ENCODE measurements at places on chromosomes 7 and 10.

DNA sequence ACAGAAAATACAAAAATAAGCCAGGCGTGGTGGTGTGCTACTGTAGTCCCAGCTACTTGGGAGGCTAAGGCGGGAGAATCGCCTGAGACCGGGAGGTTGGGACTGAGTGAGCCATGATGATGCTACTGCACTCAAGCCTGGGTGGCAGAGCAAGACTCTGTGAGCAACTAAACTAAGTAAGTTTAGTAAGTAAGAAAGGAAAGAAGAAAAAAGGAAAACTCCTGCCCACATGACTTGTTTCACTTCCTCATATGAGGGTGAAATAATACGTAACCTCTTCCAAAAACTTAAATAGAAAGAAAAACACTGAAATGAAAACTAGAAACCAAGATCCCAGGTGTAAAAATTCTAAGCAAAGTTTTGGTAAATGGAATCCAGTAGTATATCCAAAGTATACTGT lies 79.6 kb downstream of the LARP4B start:
- no peak for DNase-seq

DNA sequence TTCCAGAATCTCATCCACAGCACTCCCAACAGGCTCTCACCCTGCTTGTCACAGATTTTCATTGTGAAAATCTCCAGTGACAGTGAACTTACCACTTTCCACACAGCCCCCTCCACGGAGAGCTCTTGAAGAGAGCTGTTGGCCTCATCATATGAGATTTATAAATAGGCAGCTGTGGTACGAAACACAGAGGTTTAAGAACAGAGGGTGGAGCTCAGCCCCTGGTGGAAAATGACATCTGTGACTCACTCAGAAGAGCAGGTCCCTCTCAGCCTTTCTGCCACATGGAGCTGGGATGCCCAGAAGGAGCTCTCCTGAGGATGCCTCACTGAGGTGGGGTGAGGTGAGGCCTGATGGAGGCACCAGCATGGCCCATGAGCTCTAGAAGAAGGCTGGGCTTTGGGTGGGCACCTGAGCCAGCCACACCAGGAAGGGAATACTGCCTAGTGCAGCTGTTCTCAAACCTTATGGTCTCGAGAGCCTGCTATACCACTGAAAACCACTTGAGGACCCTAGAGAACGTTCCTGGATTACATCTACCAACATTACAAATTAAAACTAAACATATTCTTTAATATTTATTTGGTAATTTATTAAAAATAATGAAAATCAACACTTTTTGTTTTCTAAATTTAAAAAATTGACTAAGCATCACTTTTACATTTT lies 25.8 kb upstream of the EEPD1 start:
- DNase-seq, result peak; percentile 34

DNA sequence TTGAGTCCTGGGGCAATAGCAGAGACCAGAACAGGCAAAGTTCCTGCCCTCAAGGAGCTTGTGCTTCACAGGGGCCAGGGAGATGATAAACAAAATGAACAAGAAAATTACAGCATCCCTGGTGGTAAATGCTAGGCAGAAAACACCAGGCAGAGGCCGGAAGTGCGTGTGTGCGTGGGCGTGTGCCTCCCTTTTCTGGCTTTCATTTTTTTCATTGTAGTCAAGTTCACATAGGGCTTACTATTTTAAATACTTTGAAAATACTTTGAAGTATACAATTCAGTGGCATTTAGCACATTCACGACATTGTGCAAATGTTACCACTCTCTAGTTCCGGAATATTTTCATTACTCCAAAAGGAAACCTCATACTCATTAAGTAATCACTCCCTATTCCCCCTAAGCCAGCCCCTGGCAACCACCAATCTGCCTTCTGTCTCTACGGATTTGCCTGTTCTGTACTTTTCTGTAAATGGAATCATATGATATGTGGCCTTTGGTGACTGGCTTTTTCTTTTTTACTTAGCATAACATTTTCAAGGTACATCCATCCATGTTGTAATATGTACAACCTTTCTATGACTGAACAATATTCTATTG lies 88.1 kb upstream of the PDCD4 start:
- DNase-seq, result peak; percentile 17

GRCh38 chr7:100563809-100564400 lies 9.8 kb downstream of the SAP25 start:
- peak; percentile 65 for DNase-seq

- DNase-seq, result no peak
Observed at GRCh38 chr7:19984231-19984632, 210.8 kb upstream of the TMEM196 start.

- DNase-seq, result no peak
Observed at GRCh38 chr7:77687747-77688144, 8.5 kb upstream of the RSBN1L start.
